ENCODE measurements at places on chromosomes 4 and X.

DNA sequence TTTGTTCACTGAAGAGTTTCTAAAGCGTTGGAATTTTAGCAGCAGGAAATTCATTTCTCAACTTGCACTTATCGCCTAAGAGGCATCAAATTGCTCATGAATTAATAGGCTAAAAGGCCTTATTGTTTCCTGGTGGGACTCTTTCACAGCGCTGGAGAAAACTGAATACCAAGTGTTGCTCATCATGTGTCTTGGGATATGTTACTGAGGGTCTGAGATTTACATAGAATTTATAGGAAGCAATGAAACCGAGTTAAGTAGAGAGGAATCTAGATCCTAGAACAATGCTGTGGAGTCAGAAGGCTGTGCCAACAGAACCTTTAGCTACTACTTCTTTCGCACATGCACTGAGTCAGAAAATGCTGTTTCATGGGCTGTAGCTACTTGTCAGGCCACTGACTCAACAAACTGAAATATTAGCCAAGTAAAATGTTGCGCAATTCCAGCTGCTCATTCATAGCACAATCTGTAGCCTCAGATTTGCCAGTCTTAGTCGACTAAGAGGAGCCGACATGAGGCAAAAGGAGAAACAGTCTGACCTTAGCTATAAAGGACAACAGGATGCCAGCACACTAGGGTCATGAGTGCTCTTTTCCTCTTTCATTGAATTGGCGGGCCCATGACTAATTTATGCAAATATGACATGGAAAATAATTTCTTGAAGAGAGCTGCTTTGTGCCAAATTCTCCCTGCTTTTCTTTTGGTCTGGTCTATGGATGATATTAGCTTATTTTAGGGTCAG is 35.9 kb upstream of the CXCL8 start:
- DNase-seq, result no peak

GRCh38 chr4:108055787-108056186 is 66.1 kb downstream of the HADH start:
- DNase-seq, result no peak

GRCh38 chr4:126719852-126720251 is 912.9 kb upstream of the INTU start:
- no peak for DNase-seq

- no peak for DNase-seq
Measured at GRCh38 chrX:77014377-77015372, 432.5 kb upstream of the FGF16 start.

DNA sequence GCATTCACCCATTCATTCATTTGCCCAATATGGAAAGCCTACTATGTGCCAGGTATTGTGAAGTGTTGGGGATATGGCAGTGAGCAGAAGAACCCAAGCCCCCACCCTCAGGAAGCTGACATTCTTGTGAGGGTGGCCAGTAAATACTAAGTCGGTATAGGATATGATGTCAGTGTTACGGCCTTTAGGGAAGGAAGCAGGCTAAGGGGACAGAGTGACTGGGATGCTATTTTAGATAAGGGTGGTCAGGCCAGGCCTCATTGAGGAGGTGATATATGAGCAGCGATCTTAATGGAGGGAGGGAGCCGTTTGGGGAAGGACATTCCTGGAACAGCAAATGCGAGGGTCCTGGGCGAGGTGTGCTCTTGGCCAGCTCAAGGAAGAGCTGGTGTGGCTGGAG is 2.0 kb downstream of the ATP6AP1 start:
- no peak for DNase-seq

DNA sequence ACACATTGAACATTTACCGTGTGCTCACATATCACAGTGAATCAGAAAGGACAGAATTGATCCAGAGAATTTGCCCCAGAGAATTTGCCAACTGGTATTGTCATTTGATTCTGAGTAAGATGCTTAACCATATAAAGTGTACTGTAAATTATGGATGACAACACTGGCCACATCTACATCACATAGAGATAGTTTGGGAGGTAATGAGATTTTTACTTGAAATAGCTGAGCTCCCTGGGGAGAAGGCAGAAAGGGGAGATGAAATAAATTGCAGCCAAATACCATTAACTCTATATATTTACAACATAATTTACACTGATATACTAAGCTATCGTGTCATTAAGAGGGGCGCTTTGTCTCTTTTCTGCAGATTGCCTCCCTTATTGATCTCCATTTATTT is 564.0 kb downstream of the KCNIP4 start:
- DNase-seq, result no peak

GRCh38 chr4:62191451-62192240 is 991.5 kb downstream of the ADGRL3 start:
- DNase-seq, result no peak

DNA sequence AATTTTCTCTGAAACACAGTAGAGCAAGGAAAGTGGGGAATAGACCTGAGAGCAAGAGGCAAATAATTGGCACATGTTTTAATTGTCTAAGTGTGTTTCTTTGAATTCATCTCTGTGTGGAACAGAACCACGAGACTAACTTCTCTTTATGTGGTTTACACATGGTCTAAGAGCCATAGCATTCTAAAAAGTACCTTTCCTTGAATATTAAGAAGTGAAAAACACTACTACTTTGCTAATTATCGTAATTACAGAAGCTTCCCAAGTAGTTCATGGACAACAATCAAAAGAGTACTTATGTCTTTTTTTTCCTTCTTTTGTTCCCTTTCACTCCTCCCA is 2.9 kb upstream of the CYBB start:
- no peak for DNase-seq

DNA sequence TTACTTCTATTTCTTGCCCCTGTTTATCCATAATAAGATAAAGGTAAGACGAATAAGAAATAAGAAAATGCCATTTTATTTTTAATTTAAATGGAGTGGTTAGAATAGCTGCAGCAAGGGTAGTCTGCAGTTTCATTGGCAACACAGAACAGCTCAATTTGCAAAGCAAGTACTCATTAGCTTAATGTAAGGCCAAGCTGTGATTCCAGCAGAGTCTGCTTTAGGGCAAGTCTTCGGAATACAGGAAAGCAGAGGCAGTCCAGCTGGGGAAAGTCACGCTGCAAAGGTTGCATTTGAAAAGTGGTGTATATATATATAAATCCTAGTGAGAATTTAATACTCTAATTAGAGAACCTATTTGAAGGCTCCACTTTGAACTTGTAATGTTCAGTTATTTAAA is 59.0 kb downstream of the ANXA10 start:
- DNase-seq, result no peak

- DNase-seq, result no peak
Measured at GRCh38 chr4:82591592-82591991, 29.8 kb upstream of the TMEM150C start.

DNA sequence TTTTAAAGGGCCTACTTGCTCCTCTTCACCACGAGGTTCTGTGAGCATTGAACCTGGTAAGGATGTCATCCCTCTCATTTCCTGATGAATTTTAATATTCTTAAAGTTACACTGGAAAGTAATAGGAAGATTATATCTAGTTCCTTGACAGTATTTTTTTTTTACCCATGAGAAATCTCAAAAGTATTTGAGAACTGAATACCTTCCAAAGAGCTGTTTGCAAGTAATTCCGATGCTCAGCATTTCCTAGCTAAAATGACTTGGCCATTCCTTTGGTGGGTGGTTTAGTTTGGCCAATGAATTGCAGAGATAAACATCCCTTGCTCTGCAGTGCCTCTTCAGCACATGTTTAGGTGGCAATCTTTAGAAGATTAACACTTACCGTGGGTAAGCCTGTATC is 110.2 kb upstream of the WDR1 start:
- DNase-seq, result no peak

- DNase-seq, result no peak
Measured at GRCh38 chrX:57918750-57919436, 8.6 kb upstream of the ZXDA start.

GRCh38 chr4:150570862-150571261 is 11.1 kb upstream of the MAB21L2 start:
- DNase-seq, result no peak

DNA sequence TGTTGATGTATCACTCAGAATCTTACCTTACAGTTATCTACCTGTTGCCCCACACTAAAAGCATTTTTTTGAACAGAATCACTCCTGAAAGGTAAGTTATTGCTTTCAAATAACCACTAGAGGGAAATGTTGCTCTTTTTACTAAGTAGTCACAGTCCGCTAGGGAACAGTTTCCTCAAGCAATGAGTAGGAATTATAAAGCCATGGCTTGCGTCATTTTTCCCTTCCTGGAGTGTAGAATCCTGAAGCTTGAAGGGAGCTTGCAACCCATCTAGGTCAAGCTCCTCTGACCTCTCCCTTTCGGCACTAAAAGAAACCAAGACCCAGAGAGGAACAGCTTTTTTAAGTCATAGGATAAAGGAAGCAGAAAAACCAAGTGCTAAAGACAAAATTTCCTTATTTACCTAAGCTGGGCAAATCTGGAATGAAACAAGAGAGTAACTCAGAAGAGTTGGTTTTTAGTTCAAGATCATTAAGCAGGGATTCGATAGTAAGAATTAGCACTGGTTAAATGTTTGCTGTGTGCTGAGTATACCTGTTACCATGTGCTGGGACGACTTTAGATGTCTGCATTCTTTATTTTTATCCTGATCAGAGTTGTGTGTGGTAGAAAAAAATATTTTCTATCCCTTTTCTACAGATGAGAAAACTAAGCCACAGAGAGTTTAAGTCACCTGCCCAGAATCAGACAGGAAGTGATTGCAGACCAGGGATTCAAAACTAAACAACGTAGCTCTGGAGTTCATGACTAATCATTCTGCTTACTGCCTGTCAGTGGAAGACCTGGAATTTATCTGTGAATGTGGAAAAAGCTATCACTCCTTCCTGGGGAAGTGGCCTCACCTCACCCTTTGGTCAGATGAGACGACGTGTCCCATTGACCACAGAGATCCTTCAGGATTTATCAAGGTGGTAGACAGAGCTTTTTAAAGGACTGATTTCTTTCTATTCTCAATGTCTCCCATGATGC is 631.5 kb downstream of the RAB28 start:
- DNase-seq, result no peak

DNA sequence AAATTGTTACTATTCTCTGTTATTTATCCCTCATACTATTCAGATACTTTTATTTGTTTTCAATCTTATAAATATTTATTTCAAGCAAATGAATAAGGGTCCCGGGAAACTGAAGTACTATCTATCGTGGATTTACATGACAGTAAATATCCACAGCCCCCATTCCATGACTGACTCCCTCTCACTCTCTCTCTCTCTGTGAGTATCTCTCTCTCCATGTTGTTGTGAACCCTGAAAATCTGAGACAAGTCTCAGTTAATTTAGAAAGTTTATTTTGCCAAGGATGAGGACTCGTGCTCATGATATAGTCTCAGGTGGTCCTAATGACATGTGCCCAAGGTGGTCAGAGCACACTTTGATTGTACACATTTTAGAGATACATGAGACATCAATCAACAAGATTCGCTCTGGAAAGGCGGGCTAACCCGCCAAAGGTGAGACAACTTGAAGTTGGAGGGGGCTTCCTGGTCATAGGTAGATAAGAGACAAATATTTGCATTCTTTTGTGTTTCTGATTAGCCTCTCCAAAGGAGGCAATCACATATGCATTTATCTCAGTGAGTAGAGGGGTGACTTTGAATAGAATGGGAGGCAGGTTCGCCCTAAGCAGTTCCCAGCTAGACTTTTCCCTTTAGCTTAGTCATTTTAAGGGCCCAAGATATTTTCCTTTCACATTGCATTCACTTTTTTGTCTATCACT is 986.4 kb downstream of the NLGN4X start:
- DNase-seq, result no peak

DNA sequence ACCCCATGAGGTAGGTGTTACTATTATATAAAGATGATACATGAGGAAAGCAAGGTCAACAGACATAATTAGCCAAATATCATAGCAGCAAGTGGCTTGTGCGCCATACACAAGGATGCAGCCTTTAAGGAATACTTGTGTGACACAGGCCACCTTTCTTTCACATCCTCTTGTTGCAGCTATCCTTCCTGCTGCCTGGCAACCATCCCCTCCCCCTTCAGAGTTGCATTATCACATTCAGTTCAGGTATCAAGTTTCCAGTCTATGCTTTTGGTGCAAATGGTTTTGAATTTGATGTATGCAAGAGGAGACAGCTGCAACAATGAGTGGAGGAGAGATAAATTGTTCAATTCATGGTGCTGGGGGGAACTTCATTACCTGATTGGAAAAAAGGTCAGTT is 6.4 kb downstream of the ZCCHC18 start:
- DNase-seq, result no peak

GRCh38 chrX:75638332-75638731 is 115.5 kb upstream of the ZDHHC15 start:
- DNase-seq, result no peak

GRCh38 chr4:153364061-153364460 is 19.6 kb downstream of the MND1 start:
- DNase-seq, result no peak

DNA sequence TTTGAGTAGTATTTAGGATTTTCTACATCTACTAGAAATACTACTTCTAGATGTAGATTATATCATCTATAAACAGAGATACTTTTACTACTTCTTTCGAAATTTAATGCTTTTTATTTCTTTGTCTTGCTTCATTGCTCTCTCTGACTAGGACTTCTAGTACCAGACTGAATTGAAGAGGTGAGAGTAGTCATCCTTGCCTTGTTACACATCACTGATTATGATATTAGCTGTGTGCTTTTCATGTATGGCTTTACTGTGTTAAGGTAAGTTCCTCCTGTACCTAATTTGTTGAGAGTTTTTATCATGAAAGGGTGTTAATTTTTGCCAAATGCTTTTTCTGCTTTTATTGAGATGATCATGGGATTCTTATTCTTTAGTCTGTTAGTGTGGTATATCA is 19.6 kb upstream of the IL2 start:
- DNase-seq, result no peak

DNA sequence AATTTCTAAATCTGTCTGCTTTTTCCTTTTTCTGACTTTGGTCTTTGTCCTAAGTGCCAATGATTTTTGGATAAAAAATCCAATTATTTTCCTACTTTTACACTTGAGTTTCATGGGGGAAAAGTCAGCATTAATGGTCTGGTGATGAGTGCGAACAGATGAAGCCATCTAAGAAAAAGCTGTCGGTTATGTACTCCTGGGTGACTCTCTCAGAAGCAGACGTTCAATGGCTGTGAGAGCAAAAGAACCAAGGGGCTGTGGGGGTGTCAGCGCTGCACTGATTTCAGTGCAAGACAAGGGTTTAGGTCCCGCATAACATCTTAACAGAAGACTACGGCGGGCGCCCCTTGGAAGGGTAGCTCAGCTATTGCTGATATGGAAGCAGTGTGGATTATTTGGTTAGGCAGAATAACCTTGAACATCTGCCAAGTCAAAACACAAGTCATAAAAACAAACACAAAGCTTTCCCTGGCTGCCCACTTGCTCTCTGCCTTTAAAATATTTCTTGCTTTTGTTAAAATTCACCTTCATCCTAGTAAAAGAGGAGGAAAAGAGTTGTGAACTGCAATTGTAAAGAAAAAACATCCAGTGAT is 240.5 kb downstream of the MAML3 start:
- no peak for DNase-seq
